ENCODE measurements at places on chromosomes 13 and 19.

DNA sequence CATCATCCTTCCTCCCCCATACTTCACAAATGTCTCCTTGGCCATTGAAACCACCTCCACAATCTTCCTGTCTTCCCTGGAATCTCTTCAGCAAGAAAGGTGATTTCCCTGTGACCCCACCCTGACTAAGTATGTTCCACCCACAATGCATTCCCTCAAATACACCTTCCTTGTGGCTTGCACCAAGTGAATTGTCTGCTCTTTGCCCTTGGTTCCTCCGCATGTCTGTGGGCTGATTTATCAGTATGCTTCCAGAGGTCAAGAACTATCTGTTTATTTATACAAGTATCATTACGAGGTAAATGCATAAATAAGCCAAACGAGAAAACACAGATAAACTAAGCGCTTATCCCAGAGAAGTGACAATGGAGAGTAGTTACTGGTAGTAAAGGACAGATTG lies 45.4 kb upstream of the POMP start:
- DNase-seq, result no peak

GRCh38 chr19:5136073-5136855 lies 167.4 kb downstream of the KDM4B start:
- no peak for DNase-seq

DNA sequence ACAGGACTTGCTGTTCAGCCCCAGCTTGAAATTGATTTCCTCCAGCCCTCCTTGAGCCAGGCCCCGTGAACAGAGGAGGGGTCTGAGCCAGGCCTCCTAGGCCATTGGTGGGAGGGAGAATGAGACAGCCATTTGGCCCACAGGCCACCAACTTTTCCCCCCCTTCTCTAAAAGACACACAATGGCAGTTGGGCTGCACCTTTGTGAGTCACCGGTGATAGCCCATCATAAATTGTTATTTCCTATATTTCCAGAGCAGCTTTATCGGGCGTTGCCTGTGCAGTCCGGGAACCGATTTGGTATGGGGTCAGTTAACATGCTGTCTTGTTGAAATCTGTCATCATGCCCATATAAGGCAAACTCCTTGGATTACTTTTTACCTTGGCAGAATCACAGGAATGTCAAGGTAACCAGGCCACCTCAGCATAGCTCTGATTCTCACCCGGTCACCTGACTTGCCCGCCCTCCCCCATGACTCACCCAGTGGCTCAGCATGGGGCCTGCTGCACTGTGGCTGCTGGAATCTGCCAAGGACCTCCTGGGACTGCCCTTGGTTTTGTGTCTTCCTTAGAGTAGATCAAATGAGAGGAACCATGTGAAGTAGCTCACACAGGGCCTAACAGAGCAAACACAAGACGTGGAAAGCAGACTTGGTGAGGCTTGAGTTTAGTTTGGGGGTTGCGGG lies 36.1 kb downstream of the ACTN4 start:
- peak; percentile 12 for DNase-seq

GRCh38 chr13:44074611-44075010 lies 194.9 kb downstream of the LACC1 start:
- no peak for DNase-seq

GRCh38 chr19:46388311-46389095 lies 24.9 kb downstream of the CCDC8 start:
- DNase-seq, result no peak

DNA sequence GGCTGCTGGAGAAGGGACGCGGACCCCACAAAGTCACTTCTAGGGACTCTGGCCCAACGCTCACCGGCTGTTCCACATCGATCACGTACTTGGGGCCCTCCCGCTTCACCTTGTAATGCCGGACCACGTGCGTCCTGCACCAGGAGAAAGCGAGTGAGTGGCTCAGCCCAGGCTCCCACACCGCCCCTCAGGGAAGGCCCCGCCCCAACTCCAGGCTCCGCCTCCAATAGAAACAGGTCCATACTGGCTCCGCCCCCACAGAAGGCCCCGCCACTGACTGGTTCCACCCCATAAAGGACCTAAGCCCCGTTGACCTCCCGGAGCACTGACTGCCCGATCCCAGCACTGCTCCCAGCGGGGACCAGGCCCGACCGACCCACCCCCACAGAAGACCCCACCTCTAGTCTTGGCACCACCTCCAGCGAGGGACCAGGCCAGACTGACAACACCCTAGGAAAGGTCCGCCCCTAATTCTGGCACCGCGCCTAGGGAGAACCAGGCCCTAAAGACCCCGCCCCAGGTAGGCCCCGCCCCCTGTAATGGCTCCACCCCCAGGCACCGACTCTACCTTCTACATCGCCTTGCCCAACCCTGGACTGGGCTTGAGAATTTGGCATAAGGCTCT lies 11.3 kb downstream of the STAP2 start:
- no peak for DNase-seq

DNA sequence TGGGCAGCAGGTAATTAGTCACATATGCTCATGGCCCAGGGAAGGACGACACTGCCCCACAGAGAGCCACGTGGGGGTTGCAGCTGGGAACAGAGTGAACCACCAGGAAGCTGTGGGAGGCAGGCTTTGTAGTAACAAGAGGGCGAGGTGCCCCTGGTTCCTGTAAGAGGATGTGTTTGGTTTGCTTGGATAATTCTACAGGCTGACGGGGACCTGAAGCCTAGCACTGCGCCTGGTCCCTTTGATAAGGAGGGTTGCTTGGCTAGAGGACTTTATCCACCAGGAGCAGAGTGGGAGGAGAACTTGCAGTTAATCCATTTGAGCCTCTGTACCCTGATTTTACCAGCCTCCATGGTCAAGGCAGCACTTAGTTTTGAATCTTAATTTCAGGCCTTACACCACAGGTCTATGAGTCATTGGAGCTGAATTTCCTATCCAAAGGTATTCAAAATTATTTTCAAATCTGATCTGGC lies 67.4 kb upstream of the CLDN10 start:
- DNase-seq, result no peak

DNA sequence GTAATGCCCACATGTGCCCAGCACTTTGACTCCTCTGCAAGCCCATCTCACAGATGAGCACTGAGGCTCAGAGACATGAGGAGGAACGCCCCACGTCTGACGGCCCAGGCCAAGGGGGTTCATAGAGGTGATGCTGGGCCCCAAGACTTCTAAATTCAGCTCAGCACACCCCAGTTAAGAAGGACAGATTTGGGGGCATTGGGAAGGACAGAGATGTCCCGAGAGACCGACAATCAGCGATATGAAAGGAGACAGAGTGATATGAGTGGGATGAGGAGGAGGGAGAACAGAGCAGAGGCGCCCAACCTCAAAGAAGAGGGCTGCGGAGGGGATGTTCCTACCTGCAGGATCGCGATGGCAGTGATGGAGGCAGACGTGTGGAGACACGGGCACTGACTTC lies at the start of gene CNFN:
CNFN (minus strand) TSS at position 399 of the 400 bp plus-strand sequence. CDS start 1,260 bp downstream, outside the sequence.
- no peak for DNase-seq

DNA sequence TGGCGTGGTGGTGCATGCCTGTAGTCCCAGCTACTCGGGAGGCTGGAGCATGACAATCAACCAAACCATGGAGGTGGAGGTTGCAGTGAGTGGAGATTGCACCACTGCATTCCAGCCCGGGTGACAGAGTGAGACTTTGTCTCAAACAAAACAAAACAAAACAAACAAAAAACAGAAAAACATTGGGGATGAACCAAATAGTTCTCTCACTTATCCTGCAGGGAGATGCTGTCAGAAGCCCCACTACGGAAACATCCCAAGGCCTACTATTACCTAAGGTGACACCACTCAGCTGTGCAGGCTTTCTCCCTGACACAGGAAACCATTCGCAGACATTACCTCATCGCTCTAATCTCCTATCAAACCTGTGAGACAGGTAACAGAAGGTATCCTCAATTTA lies 113.5 kb downstream of the FOXO1 start:
- no peak for DNase-seq

DNA sequence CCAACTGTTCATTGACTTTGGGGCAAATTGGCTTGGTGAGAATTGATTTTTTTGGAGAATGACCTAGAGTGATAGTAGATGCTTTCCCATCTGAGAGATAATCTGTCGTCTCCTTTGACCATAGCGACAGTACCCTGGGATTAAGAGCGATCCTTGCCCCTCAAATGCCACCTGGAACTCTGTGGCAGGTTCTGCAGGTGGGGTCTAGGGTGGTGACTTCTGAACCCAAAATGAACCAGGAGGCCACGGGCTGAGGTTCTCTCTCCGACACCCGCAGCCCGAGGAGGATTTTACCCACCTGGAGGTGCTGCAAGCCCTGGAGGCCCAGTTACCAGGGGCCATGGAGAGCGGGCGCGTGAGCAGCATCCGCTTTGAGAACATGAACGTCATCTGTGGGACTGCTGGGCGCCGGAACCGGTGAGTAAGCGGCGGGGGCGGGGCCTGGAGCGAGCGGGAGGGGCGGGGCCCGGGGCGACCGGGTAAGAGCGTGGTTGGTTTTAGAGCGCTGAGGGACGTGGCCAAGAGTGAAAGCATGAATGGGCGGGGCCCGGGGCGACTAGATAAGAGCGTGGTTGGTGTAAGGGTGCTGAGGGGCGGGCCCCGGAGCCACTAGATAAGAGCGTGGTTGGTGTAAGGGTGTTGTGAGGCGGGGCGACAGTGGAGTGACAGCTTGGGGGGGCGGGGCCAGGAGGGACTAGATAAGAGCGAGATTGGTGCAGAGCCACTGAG lies 8.6 kb downstream of the C19orf81 start:
- peak; percentile 23 for DNase-seq

DNA sequence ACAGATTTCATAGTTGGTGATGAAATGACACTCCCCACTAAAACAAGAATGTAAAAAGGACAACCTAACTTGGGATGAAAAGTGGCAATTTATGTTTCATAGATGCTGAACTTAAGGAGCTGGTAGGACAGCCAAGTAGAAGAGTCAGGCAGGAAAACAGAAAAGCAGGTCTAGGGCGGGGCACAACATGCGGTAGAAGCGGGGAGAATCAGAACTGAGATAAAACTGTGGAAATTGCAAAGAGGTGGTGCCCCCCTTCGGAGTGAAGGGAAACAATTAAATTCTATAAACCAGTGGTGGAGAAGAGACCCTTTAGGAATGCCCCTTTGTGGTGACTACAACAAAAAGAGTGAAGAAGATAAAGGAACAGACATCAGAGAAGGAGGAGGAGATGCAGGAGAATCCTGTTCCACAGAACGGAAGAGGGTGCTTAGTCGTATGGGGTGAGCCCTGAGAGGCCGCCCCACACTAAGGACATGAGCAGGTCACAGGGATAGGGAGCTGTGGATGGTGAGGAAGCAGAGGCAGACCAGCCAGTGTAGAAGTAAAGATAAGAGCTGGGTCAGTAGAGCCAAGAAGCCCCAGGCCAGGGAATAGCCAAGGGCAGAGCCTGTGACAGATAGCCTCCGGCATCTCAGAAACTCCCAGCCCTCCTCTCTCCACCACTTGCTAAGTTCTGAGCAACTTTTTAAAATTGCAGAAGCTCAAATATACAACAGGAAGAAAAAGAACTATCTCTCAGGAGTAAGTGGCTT lies 100.3 kb upstream of the DOCK9 start:
- no peak for DNase-seq

DNA sequence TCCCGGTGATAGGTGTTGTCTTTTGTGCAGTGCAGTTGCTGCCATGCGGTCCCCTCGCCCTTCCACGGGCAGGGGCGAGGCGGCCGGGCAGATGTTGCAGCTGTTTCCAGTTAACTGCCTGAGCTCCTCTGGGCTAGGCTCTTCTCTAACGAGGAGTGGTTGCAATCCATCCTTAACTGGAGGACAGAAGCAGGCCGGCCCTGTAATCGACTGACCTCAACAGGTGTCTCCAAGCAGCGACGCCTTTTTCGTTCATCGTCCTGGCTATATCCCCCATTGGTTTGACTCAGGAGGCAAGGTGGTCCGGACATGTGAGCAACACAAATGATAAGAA lies 1.9 kb upstream of the TSC22D1 start:
- no peak for DNase-seq

GRCh38 chr19:18906605-18907519 lies 10.9 kb upstream of the CERS1 start:
- no peak for DNase-seq

DNA sequence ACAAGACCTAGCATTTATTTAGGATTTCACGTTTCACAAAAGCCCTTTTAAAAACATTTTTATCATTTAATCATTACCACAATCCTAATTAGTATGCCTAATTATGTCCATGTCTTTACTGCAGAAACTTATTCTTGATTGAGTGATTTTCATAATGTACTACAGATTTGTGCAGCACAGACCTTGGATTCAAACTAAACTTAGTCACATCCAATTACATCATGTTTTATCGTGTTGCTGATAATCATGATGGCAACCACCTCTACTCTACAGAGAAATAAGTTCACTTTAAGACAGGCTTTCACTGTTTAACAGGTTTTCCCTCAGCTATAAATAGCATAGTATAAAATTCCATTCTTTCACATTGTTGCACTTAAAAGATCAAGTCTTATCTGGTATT lies 240.9 kb upstream of the RFC3 start:
- DNase-seq, result no peak

- DNase-seq, result no peak
These were observed 1.1 kb downstream of the PLEKHJ1 start for GRCh38 chr19:2234996-2235380.

DNA sequence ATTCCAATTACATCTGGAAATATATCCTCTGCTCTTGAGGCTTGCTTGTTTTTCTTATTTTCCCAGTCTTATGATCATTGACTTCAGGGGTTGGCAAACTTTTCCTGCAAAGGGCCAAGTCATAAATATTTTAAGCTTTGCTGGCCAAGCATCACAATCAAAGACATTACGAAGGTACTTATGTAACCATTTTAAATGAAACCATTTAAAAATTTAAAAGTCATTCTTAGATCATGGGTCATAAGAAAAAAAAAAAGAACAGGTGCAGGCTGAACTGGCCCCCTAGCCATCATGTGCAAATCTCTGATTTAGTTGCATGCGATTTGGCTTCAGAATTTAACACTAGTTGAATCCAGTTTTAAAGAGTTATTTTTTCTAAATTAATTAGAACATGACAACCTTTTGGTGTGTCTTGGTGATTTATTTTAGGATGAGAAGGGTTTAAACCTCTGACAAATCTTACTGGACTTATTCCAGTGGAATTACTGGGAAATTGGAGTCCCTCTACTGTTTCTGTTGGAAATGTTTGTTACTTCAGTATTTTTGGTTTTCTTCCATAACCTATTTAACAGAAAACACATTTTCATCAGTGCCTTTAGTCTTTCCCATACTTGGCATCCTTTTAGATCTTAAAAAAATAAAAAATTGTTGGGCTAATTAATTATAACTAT lies 148.1 kb downstream of the NHLRC3 start:
- DNase-seq, result no peak

GRCh38 chr13:32391101-32391619 lies 36.8 kb downstream of the N4BP2L1 start:
- no peak for DNase-seq

GRCh38 chr13:108120302-108120701 lies 95.0 kb downstream of the LIG4 start:
- no peak for DNase-seq

DNA sequence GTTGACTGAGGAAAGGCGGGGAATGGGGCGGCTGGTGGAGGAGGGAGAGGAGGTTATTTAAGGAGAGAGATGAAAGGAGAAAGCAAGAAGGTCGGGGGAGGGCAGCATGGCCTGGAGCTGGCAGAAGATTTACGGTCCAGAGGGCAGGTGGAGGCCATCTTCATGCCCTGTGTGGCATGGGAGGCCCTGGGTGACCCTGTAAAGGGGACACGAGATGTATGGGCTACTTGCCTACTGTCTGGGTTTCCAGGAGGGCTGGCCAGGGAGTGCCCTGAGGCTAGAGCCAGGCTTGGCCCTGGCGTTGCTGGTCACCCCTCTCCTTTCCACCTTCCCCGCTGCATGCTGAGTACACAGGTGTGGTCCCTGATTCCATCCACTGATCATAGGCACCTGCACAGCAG lies 6.1 kb downstream of the WTIP start:
- no peak for DNase-seq
